Activated T-cell treated with anti-CD3 and anti-CD28 coated beads, Interleukin-2, amount 50 U/mL, for 72 hours (primary cell): ENCODE measurements at places on chromosomes 2 and 18.

DNA sequence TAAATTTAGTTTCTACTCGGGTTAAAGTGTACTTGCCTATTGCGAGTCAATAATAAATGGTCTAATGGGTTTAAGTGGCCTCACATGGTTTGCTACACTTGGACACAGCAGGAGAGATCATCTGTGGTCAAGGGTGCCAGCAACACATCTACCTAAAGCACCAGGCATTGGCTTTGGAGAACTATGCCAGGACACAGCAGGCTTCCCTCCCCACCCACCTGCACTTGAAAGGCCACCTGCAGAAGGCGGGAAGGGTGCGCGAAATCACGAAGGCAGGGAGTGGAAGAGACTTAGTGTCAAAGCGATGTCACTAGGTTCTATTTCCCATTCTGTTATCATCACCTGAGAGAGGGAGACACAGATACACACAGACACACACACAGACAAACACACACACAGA is 44.5 kb downstream of the MYT1L start:
- DNase-seq, result no peak

- DNase-seq, result no peak
Measured at GRCh38 chr18:25786758-25787157, 303.7 kb downstream of the SS18 start.

DNA sequence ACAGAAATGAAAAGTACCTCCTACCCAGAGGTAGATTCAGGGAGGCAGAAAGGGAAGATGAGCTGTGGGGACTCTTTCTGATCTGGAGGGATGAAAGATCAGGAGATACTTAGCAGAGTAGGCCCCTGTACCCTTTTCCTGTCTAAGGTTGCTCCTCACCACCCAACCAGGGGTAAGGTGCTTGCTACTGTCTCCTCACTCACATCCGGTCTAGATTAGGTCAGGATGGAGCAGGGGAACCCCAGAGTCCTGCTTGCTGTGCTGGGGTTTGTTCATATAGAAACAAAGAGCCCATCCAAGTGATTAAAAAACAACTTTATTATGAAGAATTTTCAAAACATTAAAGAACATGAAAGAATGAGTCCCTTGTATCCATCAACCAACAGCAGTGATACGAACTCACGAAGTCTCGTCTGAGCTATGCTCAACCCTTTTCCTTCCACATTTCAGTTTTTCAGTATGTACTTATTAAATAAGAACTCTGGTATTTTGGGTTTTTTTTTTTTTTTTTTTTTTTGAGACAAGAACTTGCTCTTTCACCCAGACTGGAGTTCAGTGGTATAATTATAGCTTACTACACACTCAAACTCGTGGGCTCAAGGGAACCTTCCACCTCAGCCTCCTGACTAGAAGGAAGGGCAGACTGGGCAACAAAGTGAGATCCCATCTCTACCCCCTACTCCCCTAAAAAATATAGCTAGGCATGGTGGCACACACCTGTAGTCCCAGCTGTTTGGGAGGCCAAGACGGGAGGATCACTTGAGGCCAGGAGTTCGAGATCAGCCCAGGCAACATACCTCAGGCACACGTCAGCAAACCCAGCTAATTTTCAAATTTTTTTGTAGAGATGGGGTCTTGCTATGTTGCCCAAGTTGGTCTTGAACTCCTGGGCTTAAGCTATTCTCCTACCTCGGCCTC is 28.5 kb upstream of the MCFD2 start:
- peak; percentile 87 for DNase-seq

GRCh38 chr2:204005940-204006721 is 69.6 kb downstream of the ICOS start:
- DNase-seq, result no peak

GRCh38 chr18:51588616-51589015 is 391.1 kb upstream of the MEX3C start:
- no peak for DNase-seq

DNA sequence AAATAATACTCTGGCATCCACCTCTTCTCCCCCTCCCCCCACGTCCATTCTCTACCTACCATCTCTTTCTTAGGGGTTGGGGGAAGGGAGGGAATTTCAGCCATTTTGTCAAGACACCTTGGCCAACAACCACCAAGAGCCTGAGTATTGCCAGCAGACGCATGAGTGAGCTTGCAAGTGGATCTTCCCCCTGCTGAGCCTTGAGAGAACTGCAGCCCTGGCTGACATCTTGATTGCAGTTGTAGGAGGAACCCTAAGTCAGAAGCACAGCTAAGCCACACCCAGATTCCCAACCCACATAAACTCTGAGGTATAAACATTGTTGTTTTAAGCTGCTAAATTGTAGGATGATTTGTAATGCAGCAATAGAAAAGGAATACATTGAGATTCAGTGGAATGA is 165.6 kb downstream of the TMEFF2 start:
- DNase-seq, result peak; percentile 1

DNA sequence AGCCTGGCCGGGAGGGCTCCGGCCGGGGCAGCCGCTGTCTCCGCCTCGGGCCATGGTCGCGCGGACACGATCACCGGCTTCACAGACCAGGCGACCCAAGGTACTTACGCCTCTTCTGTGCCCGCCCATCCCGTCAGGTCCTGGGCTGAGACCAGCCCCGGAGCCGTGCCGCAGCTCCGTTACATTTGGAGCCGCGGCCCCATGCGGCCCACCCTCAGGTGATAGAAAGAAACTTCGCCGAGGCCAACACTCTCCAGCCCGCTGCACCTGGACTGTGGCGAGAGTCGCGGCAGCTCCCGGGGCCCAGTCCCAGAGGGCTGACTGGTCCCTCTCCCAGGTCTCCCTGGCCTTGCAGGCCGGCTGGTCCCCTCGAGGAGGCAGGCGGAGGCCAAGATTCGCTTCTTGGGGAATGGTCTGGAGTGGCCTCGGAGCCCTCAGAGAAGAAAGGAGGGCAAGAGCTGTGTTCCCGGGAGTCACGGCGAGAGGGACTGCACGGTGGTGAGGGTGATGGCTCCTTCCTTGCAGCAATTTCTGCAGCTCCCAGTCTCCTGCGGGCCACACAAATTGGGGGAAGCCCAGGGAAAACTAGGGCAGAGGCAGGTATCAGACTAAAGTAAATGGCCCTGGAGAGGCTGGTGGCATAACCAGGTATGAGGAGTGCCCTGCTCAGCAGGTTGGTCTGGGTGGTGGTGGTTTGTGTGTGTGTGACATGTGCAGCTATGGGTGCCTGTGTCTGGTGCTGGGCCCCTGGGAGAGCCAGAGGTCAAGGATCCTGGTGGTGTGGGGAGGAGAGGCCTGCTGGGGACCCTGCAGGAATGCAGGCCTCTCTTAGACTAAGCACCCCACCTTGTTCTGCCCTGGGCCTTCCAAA is 822 bp downstream of the GDF7 start:
- DNase-seq, result no peak

DNA sequence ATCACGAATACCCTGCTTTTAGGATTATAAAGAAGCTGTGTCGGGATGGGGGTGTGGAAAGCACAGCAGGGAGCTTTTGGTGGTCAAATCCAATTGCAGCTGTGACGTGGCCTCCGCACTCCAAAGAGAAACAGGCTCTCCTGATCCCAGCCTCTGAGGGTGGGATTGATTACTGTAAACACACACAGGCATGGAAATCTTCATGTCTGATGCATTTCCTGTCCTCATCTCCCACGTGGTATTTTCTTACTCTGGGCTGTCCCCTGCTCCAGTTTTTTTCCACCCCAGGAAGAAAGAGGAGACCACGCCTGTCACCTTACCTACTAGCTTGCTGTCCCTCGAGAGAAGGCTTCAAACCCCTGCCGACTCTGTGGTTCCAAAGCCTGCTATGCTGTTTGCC is 22.7 kb downstream of the RNF152 start:
- no peak for DNase-seq

- DNase-seq, result no peak
Measured at GRCh38 chr2:24840962-24841945, 48.0 kb downstream of the CENPO start.

DNA sequence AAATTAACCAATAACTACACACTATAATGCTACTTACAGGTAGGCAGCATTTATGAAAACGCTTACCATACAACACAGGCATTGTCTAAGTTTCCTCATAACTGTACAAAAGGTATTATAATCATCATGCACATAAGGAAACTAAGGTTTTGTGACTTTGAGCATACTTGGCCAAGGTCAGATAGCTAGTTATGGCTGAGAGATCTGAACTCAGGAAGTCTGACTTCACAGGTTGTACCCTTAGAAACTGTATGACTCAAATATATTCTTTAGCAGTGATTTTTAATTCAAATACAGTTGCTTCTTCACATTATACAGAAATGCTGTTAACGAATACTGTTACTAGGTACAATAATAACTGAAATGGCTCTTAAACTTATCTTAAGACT is 89.3 kb downstream of the TRIP12 start:
- no peak for DNase-seq

DNA sequence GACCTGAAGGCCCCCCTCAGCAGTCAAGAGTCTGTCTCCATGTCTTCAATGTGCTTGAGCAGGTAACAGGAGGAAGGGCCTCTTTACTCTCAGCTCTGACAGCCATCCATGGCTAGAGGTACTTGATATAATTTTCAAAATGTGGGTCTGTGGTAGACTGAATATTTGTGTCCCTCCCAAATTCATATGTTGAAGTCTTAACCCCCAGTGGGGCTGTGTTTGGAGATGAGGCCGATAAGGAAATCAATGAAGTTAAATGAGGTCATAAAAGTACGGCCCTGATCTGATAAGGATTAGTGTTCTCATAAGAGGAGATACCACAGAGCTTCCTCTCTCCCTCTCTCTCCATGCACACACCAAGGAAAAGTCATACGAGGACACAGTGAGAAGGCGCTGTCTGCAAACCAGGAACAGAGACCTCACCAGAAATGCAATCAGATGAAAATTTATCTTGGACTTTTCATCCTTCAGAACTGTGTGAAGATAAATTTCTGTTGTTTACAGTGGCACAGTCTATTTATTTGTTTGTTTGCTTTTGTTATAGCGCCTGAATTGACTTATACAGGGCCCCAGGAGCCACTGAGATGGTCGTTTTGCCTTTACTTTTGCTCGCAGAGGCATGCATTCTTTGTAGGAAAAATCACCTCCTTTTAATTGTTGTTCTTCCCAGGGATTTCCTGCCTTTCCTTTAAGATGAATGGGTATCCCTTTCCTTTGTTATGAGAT is 274.8 kb upstream of the TRIB2 start:
- DNase-seq, result no peak

- DNase-seq, result no peak
Measured at GRCh38 chr2:45782986-45783385, 131.5 kb downstream of the PRKCE start.

GRCh38 chr2:105749583-105750400 is 5.1 kb downstream of the NCK2 start:
- DNase-seq, result peak; percentile 66

DNA sequence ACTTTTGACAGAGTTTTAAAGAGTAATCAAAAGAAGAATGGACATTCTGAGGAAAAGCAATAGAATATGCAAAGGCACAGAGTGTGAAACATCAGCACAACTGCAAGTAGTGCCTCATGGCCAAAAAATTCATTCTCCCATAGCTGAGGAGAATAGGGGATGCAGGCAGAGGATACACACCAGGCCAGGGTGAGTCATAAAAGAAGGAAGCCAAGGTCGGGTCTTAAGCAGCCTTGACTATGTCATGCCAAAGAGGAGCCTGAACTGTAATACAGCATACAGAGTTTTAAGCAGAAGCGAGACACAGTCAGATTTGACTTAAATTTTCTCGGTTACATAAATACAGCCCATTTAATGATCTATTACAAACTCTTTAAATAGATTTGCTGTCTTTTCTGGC is 165.0 kb downstream of the LNPK start:
- DNase-seq, result no peak

- no peak for DNase-seq
Measured at GRCh38 chr18:47968006-47968676, 37.7 kb upstream of the SMAD2 start.

- DNase-seq, result no peak
Measured at GRCh38 chr2:53442783-53443182, 324.8 kb upstream of the CHAC2 start.

- no peak for DNase-seq
Measured at GRCh38 chr2:178579006-178579405, 98.7 kb downstream of the PLEKHA3 start.

DNA sequence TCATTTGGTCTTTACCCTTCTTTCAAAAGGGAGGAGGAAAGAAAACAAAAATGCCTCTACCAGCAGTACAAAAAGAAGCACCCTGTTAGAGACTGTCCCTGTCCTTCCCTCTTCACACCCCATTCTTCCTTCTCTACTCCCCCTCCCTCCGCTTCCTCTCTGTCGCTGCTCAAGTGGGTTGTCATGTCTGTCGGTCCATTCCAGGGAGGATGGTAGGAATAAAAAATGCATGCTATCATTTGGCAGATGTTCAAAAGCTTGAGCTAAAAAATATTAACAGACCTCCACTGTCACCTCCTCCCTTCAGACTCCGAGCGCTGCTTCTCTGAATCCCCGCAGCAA is 482.0 kb downstream of the BCL11A start:
- no peak for DNase-seq

DNA sequence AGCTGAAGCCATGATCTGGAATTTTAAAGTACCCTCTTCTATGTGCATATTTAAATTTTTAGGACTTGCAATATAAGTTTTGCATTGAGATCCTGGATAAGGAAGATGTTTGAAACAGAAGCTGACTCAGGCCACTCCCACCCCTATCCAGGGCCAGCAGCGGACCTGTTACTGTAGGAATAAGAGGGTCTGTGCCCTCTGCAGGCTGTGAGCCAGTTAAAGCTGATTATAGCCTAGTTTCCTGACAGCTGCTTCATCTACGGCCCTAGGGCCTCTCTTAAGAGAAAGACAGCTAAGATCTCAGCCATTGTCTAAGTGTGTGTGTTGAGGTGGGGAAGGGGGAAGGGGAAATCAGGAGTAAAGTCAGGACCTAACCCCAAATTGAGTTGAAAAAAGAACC is 234.0 kb downstream of the HAUS1 start:
- no peak for DNase-seq

DNA sequence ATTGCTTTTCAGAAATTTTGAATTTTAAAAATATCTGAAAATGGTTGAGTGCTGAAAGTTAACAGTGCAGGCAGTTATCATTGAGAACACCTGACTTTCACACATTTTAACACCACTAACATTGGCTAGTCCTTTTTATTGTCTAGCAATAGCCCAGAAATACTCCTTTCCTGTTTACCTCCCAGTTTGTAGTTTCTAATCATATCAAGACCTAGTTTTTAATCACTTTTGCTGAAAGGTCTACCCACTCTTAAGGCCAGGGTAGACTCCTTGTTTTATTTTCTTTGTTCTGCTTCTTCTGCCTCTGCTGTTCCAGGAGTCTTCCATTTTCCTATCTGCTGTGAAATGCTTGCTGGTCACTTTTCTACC is 72.1 kb downstream of the UBE2E3 start:
- no peak for DNase-seq

- DNase-seq, result peak; percentile 81
Measured at GRCh38 chr2:95345563-95346230, 48.5 kb downstream of the KCNIP3 start.

- DNase-seq, result no peak
Measured at GRCh38 chr2:136141510-136142149, 23.7 kb upstream of the CXCR4 start.
